ENCODE measurements at places on chromosomes 3 and 15.

DNA sequence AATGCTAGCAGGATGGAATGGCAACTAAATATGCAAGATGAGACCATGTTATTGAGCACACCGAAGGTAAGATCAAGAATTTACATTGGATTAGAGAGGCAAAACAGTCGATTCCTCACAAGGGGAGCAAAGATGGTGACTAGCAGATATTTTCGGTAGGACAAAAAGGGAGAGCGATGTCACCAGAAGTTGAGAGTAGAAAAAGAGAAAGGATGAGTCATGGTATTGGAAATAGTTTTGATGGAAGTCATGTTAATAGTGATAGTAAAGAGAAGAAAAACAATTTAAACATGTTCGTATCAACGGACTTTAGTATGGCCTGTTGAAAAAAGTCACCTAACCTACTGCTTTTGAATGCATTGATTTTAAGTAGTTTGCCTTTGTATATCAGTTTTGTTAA lies 55.0 kb downstream of the UBE2E2 start:
- DNase-seq = no peak

- no peak for DNase-seq
Observed at GRCh38 chr3:66404197-66404596, 96.6 kb downstream of the LRIG1 start.

DNA sequence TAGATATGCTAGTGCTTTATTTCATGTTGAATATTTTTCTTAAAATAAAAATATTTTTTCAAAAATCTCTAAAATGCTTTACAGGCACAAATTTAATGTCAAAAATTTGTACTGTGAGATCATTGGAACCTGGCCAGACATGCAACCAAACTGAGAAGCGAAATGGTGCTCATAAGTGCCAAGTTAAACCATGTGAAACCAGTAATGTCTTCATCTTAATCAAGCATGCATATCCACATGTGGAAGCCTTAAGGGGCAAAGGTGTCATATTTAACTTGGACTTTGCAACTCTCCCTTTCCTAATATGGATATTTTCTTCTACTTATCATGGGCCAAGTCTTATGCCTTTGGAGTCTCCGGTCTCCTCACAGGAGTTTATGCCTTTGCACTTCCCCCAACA lies 208.9 kb upstream of the COL8A1 start:
- DNase-seq = peak; percentile 10

DNA sequence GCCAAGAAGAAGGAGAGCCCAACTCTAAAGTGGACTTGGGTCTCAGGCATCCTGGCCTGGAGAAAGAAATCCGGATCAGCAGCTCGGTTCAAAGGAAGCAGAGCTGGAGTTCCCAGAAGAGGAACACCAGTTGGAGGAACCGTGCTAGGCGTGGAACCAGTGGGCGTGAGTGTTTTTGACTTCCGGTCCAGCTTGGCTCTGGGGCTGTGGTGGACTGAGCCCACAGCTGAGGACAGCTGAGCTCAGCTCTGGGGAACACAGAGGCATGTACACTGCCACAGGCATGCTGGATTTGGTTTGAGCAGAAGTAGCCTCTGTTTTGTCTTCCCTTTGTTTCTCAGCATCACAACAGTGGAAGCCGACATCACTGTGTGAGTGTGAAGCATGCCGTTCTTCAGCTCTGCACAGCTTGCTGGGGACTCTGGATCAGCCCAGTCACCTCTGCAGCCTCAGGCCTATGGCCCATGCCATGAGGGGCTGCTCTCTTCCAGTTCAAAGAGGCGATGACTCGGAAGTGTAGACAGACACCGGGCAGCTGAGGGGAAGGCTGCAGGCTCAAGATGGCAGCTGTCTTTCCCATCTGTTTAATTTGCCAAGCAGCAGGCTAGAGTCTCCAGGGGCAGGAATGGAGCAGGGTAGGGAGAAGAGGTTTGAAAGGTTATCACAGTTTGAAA lies 185.8 kb upstream of the UBE3A start:
- no peak for DNase-seq

DNA sequence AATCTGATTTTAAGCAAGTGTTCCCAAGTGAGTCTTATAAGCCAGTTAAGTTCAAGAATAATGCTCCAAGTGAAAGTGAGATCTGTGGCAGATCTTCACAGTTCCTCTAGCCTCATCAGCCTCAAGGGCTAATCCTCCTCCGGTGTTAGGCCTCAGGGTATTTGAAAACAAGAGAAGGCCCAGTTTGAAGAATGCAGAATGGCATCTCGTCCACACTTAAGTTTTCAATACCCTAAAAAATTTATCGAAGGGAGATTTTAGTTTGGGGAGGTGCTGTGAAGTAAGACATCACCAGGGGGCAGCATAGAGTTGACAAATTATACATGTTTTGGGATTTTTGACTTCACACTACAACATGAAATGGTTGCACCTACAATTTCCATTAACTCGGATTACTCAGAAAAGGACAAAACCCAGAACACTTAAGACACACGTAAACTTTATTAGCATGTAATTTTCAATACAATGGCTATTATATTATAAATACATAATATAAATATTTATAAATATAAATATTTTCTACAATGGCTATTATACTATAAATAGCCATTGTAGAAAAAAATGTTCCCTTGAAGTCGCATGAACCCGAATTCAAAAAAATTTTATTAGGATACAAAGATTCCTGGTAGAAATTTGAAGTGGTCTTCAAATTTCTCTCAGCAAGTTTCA lies 2.3 kb upstream of the TMEM266 start:
- peak; percentile 66 for DNase-seq

GRCh38 chr3:146827836-146828235 lies 222.7 kb upstream of the PLSCR5 start:
- DNase-seq = no peak

DNA sequence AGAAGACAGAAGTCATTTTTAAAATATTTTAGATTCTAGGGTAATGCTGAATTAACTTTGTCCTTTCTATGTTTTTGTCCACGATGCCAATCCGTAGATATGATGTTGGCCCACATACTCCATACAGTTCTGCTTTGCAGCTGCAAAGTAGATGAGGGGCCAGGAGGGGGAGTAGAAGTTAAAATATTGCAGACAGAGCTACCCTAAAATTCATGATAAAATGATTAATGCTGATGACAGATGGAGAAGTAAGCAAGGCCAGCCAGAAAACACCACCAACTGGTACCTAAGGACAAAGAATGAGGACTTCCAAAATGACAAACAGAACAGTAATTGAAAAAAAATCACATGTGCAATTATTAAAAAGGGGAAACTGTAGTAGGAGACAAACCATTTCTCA lies 756.6 kb upstream of the ARPP21 start:
- no peak for DNase-seq

DNA sequence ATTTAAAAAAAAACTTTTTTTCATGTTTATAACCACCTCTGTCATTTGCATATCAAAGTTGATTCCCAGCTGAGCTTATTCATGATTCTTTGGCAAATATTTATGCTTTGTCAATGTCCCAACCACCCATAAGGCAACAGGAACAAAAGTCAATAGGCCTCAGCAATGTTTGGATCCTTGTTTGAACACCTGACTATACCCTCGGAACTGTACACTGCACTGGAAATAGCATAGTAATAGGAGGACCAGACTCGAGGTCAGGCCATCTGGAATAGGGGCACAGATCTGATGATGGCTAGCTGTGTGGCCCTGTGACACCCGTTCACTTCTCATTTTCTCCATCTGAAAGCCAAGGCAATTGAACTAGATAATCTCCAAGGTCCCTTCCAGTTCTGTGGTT lies 301.7 kb upstream of the ATP11B start:
- DNase-seq = no peak

DNA sequence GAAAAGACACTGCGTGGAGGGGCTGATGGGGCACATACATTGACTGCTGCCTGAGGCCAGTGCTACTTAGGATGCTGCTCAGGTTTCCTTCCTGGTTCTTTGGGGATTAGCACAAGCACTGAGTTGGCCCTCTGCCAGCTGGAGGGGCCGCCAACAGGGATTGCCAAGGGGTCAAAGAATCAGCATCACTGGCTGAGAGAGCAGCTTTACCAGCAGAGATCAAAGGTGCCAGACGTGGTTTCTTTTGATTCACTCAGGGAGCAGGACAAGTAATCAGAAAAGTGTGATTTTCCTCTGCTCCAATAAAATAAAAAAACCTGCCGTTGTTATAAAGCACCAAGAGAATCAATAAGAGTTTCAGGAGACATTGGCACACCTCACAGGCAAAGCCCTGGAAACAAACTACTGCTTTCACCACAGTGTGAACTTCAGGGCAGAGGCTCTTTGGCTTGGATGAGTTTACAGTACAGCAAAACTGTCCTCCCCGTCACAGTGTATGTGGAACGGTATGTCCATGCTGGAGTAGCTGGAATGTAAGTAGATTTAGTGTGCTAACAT lies 45.8 kb upstream of the FSIP1 start:
- peak; percentile 60 for DNase-seq

DNA sequence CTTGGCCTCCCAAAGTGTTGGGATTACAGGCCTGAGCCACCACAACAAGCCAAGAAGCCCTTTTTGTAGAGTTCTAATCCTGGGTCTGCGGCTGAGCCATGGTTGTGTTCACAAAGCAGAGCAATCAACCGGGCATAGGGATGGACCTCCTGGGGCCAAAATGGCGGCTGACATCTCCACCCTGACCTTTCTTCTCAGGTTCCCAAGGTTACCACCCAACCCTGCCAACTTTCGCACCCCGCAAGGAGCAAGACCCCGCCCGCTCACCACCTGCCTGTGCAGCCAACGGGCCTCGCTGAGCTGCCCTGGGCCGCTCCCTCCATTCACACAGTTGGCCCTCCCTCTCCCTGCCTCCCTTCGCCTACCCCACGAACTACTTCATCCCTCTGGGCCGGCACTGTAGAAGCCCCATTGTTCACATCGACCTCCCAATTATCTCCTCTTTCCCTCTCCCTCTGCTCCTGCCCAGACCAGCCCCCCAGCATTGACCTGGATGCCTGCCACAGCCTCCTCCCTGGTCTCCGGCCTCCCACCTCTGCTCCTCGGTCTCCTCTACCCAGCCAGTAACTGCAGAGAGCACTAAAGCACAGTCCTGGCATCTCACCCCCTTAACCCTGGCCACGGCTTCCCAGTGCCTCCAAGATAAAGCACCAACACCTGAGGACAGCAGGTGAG lies 62.0 kb upstream of the TFRC start:
- no peak for DNase-seq

GRCh38 chr3:25513642-25514266 lies 85.7 kb downstream of the RARB start:
- peak; percentile 30 for DNase-seq

- DNase-seq = no peak
Observed at GRCh38 chr3:71543371-71544016, 40.0 kb downstream of the FOXP1 start.

- DNase-seq = peak; percentile 74
Observed at GRCh38 chr3:123286308-123287023, 84.7 kb downstream of the SEC22A start.

GRCh38 chr3:53748512-53749271 lies 97.5 kb downstream of the CHDH start:
- no peak for DNase-seq

GRCh38 chr15:77312523-77312922 lies 107.4 kb downstream of the PEAK1 start:
- DNase-seq = peak; percentile 74

DNA sequence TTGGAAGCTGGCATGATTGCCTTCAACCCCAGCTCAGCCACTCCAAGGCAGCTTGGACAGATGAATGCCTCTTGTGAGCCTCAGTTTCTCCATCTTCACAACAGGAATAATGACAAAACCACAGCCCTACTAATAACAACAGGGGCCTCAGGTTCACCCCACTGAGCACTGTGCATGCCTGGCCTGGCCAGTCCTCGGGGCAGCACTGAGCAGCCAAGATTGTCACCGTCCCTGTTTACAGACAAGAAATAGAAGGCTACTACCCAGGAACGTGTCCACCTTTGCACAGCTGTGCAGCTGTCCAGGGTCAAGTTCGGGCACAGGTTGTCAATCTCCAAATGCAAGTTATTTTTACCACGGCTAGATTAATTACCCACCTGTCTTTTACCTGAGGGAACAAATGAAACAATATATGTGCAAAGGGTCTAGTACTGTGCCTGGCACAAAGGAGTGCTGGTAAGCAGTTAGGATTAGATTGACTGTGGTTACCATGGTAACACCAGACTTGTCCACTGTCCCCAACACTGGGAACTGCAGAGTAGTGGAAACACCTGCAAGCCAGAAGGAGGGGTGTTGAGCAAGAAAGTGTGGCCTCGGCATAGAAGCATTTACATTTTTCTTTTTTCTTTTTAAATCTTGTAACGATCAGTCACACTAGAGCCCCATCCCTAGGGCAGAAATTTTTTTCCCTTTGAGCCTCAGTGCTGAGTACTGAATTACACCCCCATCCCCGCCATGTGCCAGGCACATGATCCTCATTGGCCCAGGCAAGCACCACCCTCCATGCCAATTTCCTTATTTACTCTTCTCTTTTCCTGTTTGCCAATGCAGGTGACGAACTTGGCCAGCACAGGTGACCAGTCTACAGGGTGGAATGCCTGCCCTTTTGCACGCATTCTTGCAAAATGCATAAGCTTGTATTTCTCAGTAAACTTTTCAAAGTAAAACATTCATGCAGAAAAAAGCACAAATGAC lies 66.3 kb upstream of the SLC6A6 start:
- no peak for DNase-seq

DNA sequence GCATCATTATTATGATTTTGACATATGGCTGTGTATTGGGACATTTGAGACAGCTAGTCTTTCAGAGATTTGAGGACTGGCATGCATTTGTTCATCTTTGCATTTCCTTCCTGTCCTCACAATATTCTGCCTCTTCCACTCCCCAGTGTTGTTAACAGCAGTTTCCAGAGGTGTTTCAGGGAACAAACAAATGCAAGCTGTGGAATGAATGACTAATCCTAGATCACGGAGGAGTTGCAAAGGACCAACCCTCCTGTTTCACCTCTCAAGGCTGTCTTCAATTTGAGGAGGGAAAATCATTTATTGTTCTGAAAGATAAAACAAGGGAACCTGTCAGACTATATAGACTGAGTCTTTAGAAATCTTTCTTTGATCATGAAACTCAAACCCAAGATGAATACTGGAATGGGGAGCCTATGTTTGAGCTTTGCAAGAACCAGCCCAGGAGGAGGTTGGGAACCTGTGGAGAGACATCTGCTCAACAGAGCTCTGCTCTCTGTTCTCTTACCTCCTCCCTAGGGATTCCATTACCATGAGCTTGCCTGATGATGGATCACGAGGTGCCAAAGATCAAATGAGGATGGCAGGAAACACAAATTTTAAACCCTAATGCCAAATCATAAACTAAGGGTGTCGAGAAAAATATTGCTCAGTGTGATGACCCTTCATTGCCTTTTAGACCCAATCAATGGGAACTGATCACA lies 68.5 kb downstream of the SLC7A14 start:
- DNase-seq = no peak
